ENCODE measurements at places on chromosomes 1 and 21. TPM values are rescaled to one million over a fixed set of nuclear protein-coding genes. Genes with fewer than 3 reads are reported as not detected.

The MYOM3 gene
- not detected for total RNA-seq

The NKAIN1 gene
- total RNA-seq, result not detected

The PSMG1 gene
- 99.3 TPM for total RNA-seq

The UMODL1 gene
- not detected for total RNA-seq

The CACHD1 gene
- total RNA-seq, result 0.05 TPM

The CELA3A gene
- 9.0 TPM for total RNA-seq

The COL24A1 gene
- 2.4 TPM for total RNA-seq

DNA sequence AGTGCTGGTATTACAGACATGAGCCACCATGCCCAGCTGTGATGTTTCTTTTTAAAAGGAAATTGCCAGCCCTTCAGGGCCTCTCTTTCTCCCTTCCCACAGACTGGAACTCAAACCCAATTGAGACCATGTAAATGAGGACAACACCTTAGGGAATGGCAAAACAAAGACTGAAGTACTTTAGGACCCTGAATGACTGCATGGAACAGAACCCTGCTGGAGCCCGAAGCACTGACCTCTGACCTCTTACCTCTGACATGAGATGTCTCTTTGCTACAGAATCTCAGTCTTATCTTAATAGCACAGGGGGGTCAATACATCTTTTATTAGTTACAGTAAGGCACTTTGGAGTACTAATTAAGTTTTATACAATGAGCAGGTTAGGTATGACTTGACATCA, 15.5 kb upstream of the DR1 start:
- H3K27me3 ChIP-seq, result no peaks in the 10 kb centered on the region
- DNase-seq, result no peak
- H3K27ac ChIP-seq, result no peak overlapping the region
- no peak overlapping the region for H3K4me3 ChIP-seq
- peaks cover 9% of the 10 kb centered on the region for H3K4me1 ChIP-seq
- H3K36me3 ChIP-seq, result no peaks in the 10 kb centered on the region

DNA sequence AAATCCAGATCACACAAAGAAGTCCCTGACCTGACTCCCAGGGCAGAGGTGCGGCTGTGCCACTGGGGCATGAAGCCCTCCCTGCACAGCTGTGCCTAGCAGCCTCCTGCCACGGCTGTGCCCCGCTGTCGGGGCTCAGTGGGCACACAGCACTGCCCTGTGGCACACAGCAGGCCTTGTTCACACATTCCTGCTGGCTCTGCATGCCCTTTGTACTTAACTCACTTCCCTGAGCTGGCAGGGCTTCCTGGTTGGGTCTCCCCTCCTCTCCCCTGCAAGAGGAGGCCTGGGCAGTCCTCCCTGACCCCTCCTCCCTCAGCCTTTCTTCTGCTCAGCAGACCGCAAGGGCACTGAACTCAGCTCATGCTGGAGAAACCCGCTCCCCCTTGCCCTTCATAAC, 14.8 kb downstream of the LHX4 start:
- H3K27ac ChIP-seq, result no peak overlapping the region
- no peak overlapping the region for H3K4me3 ChIP-seq

GRCh38 chr1:14039582-14040430, 339.8 kb downstream of the PRDM2 start:
- no peak overlapping the region for H3K27ac ChIP-seq
- no peaks in the 10 kb centered on the region for H3K36me3 ChIP-seq
- no peak overlapping the region for H3K4me3 ChIP-seq
- peak; percentile 16 for DNase-seq
- no peaks in the 10 kb centered on the region for H3K27me3 ChIP-seq

DNA sequence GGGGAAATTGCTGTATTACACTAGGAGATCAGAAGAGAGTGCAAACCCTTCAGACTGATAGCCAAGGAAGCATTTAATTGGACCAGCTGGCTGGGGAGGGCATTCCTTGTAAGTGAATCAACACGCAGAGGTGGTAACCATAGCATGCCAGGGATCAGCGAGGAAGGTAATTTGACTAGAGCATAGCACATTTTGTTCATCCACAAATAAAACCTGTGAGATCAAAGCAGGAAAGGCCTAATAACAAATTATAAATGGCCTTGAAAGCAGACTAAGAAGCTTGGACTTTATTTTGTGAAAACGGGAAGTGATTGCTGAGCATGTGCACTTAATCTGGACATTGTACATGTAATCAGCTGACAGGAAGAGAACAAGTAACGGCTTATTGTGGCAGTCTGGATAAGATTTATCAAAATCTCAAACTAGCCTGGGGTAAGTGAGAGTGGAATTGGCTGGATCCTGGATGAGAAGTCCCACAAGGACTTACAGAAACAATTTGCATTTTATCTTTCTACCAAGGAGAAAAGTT, 11.7 kb upstream of the CD55 start:
- no peak overlapping the region for H3K27ac ChIP-seq
- no peak overlapping the region for H3K4me3 ChIP-seq
- H3K27me3 ChIP-seq, result no peaks in the 10 kb centered on the region
- DNase-seq, result no peak
- no peaks in the 10 kb centered on the region for H3K4me1 ChIP-seq

GRCh38 chr1:225318706-225319575, 108.9 kb downstream of the LBR start:
- H3K27me3 ChIP-seq, result no peaks in the 10 kb centered on the region
- no peaks in the 10 kb centered on the region for H3K36me3 ChIP-seq

GRCh38 chr1:183543619-183544204, 46.5 kb downstream of the NCF2 start:
- peak; percentile 19 for DNase-seq
- no peak overlapping the region for H3K27ac ChIP-seq
- no peaks in the 10 kb centered on the region for H3K27me3 ChIP-seq
- no peaks in the 10 kb centered on the region for H3K4me1 ChIP-seq
- no peak overlapping the region for H3K4me3 ChIP-seq

DNA sequence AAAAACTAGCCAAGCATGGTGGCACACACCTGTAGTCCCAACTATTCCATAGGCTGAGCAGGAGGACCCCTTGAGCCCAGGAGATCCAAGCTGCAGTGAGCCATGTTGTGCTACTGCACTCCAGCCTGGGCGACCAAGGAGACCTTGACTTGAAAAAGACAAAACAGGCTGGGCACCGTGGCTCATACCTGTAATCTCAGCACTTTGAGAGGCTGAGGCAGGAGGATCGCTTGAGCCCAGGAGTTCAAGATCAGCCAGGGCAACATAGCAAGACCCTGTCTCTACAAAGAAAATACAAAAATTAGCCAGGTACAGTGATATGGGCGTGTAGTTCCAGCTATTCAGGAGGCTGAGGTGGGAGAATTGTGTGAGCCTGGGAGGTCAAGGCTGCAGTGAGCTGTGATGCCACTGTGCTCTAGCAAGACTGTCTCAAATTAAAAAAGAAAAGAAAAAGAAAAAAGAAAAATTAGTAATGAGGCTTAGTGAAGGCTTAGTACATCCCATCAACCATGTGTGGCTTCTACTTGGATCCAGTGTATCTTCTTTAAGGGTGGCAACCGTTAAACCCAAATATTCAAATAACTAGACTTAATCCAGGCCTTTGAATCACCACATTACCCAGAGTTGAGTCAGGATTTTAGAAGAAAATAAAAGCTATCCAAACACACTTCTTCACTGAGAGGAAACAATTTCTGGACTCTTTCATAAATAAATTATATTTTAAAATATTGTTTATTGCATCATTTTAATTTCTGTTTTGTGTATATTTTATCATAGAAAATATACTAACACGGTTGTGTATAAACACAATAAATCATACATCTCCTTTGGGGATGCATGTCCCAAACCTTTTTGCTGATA, 74.3 kb upstream of the RAB4A start:
- DNase-seq, result no peak
- H3K4me3 ChIP-seq, result no peak overlapping the region
- no peaks in the 10 kb centered on the region for H3K36me3 ChIP-seq
- H3K27ac ChIP-seq, result no peak overlapping the region
- no peaks in the 10 kb centered on the region for H3K27me3 ChIP-seq
- no peaks in the 10 kb centered on the region for H3K4me1 ChIP-seq

DNA sequence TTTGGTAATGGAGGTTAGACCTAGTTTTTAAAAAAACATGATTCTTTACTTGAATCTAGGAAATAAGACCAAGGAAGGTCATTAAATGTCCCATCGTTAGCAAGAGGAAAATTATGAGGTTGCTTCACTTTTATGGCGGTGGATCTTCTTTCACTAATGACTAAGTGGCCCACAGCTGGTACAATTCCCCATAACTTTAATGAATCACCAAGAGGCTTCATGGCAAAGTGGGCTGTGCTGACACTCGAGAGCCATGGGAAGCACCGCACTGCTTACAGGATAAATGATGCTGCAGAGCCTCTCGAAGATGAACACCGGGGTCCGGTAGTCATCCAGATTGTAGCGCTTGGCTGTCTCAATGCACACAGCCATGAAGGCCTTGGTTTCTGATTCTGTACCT, 108.8 kb downstream of the UBR4 start:
- H3K27me3 ChIP-seq, result no peaks in the 10 kb centered on the region
- peaks cover 70% of the 10 kb centered on the region for H3K36me3 ChIP-seq
- DNase-seq, result no peak
- H3K27ac ChIP-seq, result no peak overlapping the region
- H3K4me3 ChIP-seq, result no peak overlapping the region
- H3K4me1 ChIP-seq, result no peaks in the 10 kb centered on the region

- H3K27ac ChIP-seq, result no peak overlapping the region
- H3K4me3 ChIP-seq, result no peak overlapping the region
- H3K27me3 ChIP-seq, result peaks cover 2% of the 10 kb centered on the region
- no peaks in the 10 kb centered on the region for H3K4me1 ChIP-seq
- DNase-seq, result no peak
- H3K36me3 ChIP-seq, result no peaks in the 10 kb centered on the region
Measured at GRCh38 chr1:201095581-201095980, 16.6 kb downstream of the CACNA1S start.

- H3K27me3 ChIP-seq, result no peaks in the 10 kb centered on the region
- DNase-seq, result no peak
- H3K27ac ChIP-seq, result no peak overlapping the region
- no peak overlapping the region for H3K4me3 ChIP-seq
- peaks cover 3% of the 10 kb centered on the region for H3K4me1 ChIP-seq
Measured at GRCh38 chr1:246659594-246660140, 64.5 kb upstream of the SCCPDH start.

DNA sequence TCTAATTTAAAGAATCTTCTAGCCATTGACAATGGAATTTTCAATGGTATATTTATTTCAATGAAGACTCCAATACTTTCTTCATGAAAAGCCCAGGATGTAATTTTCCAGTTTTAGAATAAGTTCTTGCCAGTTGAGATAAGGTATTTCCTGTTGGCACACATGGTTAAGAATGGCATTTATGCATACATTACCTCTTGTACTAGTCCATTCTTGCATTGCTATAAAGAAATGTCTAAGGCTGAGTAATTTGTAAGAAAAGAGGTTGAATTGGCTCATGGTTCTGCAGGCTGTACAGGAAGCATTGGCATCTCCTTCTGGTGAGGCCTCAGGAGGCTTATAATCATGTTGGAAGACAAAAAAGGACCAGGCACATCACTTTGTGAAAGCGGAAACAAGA, 1179.6 kb downstream of the AMY1C start:
- H3K27me3 ChIP-seq, result no peaks in the 10 kb centered on the region
- H3K4me3 ChIP-seq, result no peak overlapping the region
- H3K27ac ChIP-seq, result no peak overlapping the region
- H3K4me1 ChIP-seq, result peaks cover 6% of the 10 kb centered on the region
- H3K36me3 ChIP-seq, result no peaks in the 10 kb centered on the region
- no peak for DNase-seq

- no peaks in the 10 kb centered on the region for H3K27me3 ChIP-seq
- no peaks in the 10 kb centered on the region for H3K36me3 ChIP-seq
- DNase-seq, result no peak
Measured at GRCh38 chr21:45543710-45544448, 1.6 kb upstream of the SLC19A1 start.

DNA sequence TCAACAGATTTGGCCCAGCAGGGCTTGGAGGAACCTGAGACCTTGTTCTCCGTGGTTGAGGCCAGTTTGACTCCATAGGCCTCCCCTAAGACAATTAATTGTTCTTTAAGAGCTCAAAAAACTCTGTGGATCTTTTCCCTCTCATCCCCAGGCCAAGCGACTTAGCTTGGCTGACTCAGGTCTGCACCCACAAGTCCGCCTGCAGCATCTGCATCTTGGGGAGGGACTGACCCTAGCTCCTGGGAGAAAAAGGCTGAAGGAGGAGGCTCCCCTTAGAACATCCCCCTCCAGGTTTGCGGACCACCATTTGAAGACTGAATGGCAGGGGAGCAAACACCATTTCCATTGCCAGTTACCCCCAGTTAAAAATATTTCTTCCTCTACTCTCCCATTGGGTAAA, 1.5 kb upstream of the HES2 start:
- H3K36me3 ChIP-seq, result no peaks in the 10 kb centered on the region
- H3K27me3 ChIP-seq, result peaks cover 22% of the 10 kb centered on the region
- no peak overlapping the region for H3K27ac ChIP-seq
- H3K4me3 ChIP-seq, result no peak overlapping the region

GRCh38 chr1:158117854-158118704, 62.6 kb upstream of the CD1D start:
- no peaks in the 10 kb centered on the region for H3K4me1 ChIP-seq
- DNase-seq, result no peak
- H3K27ac ChIP-seq, result no peak overlapping the region
- H3K27me3 ChIP-seq, result peaks cover 5% of the 10 kb centered on the region
- H3K36me3 ChIP-seq, result no peaks in the 10 kb centered on the region

DNA sequence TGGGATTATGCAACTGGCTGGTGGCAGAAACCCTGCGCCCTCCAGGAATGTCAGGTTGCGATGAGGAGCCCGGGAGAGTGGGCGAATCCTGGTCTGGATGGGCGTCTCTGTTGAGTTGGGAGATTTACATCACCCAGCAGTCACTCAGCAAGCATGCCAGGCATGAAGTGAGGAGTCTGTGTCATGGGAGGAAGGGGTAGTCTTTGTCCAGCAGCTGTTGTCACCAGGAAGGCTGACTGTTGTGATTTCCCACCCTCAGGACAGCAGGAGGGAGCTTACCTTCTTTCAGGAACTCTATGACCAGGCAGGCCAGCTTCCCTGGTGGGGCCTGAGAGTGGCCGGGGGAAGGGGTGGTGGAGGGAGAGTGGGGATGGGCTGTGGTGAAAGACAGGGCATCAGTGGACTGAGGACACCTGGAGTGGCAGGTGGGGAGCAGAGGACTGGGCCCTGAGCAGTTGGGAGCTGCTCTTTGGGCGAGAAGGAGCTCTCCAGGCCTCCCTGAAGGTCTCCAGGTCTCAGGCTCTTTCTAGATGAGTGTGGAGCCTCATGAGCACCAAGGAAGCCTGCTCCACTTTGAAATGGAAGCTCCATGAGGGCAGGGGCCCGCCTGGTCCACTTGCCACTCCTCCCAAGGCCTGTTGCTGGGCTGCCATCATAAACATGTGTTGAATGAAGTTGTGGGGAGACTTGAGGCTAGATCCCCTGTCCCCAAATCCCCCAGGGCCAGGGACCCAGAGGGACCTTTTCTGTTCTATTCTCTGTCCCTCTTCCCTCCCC, 21.3 kb upstream of the PKP1 start:
- no peaks in the 10 kb centered on the region for H3K4me1 ChIP-seq
- H3K4me3 ChIP-seq, result no peak overlapping the region
- peaks cover 2% of the 10 kb centered on the region for H3K27me3 ChIP-seq
- no peak overlapping the region for H3K27ac ChIP-seq
- no peak for DNase-seq
- H3K36me3 ChIP-seq, result no peaks in the 10 kb centered on the region

GRCh38 chr1:21620011-21620410, 49.1 kb downstream of the RAP1GAP start:
- no peaks in the 10 kb centered on the region for H3K36me3 ChIP-seq
- H3K27ac ChIP-seq, result no peak overlapping the region
- 0 out of 2 replicates have a peak, but pooled peaks cover 2% of the 10 kb centered on the region for H3K27me3 ChIP-seq
- no peaks in the 10 kb centered on the region for H3K4me1 ChIP-seq
- DNase-seq, result no peak
- no peak overlapping the region for H3K4me3 ChIP-seq

GRCh38 chr1:7401814-7402547, 369.1 kb upstream of the VAMP3 start:
- no peak overlapping the region for H3K27ac ChIP-seq
- H3K4me1 ChIP-seq, result peaks cover 48% of the 10 kb centered on the region
- H3K4me3 ChIP-seq, result no peak overlapping the region
- no peaks in the 10 kb centered on the region for H3K27me3 ChIP-seq

Measured in GM12878 (cell line).